Cortex of kidney (tissue), 1 donor: ENCODE measurements at places on chromosomes 5 and 9.

GRCh38 chr5:136235321-136235720, 42.4 kb upstream of the SMIM32 start:
- DNase-seq = no peak

DNA sequence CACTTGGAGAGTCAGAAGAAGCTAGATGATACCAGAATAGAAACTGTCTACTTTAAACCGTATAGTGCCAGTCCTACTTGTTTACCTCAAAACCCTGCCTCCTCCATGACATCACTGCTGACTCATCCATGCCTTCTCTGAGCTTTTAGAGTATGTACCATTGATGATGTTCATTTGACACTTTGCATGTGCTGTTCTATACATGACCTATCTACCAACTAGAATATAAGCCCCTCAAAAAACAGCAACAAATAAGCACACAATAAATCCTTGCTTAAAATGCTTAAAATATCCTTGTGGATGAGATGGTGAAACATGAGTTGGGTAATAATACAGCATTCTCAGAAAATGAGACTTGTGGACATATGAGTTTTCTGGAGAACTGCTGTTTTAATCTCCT, 2.6 kb downstream of the CTNNAL1 start:
- DNase-seq = no peak

- DNase-seq = no peak
These were observed 127.0 kb downstream of the RFK start for GRCh38 chr9:76267284-76267652.

GRCh38 chr9:85676790-85677189, 65.0 kb downstream of the AGTPBP1 start:
- no peak for DNase-seq

DNA sequence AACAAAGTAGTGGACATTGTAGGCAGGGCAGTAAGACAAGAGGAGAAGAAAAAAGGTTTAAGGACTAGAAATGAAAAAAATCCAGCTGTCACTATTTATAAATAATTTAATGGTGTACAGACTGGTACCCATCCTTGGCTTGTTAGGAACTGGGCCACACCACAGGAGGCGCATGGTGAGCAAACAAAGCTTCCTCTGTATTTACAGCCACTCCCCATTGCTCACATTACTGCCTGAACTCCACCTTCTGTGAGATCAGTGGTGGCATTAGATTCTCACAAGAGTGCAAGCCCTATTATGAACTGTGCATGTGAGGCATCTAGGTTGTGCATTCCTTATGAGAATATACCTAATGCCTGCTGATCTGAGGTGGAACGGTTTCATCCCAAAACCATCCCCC, 62.6 kb upstream of the DMAC1 start:
- DNase-seq = no peak

DNA sequence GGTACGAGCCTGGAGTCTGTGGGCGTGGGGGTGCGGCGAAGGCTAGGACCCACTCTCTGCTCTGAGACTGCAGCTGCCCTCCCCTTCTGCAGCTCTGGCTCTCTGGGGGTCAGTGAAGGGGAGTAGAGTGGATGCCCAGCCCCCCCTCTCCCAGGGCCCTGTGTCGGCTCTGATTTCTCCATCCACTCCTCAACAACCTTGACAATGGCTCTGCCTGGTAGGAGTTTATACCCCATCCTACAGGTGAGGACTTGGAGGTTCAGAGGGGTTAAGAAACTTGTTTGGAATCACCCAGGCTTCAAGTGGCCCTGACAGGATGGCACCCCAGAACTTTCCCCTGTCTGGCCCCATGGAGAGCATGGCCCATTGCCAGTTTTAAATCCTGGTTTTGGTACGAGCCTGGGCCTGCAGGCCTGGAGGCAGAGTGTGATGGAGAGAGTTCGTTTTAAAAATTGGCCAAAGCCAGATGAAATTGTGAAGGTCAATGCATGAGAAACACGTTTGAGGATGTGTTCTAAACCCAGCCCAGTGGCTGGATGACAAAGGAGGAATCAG, 22.3 kb downstream of the NCS1 start:
- DNase-seq = no peak

GRCh38 chr9:121154782-121155181, 46.9 kb downstream of the RAB14 start:
- DNase-seq = no peak

DNA sequence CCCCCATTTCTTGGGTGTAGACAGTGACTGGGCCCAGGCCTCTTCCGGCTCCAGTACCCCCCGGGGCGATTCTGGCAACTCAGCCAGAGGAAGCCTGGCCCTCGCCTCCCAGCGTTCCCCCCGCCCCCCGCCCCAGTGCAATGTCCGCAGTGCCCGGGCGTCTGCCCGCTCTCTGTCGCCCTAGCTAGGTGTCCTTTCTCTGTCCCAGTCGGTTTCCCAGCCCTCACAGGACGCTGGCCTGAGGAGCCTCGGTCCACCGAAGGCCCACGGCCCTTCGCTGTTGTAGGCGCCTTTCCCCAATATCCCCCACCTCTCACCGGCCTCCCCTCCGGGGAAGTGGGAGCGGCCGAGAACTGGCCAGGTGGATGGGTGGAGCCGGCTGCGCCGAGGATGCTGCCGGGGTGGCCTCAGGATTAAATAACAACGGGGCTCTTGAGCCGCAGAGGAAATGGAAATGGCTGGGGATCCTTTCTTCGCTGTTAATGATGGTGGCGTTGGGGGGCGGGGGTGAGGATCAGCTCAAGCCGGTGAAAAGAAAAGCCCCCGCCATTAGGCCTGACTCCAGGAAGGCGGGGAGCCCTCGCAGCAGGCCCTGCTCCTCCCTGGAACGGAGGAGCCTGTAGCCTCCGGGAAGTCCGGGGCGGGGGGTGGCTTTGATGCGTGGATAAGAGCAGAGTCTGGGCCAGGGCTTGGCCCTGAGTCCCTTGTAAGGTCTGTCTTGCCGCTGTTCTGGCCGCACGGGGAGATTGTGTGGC, 1.1 kb upstream of the SPRY4 start:
- DNase-seq = no peak

- no peak for DNase-seq
These were observed 373.6 kb downstream of the NTRK2 start for GRCh38 chr9:85042981-85043647.

GRCh38 chr5:42225009-42225408, 198.2 kb upstream of the GHR start:
- no peak for DNase-seq

- no peak for DNase-seq
These were observed 49.4 kb downstream of the PLK2 start for GRCh38 chr5:58410441-58410840.

DNA sequence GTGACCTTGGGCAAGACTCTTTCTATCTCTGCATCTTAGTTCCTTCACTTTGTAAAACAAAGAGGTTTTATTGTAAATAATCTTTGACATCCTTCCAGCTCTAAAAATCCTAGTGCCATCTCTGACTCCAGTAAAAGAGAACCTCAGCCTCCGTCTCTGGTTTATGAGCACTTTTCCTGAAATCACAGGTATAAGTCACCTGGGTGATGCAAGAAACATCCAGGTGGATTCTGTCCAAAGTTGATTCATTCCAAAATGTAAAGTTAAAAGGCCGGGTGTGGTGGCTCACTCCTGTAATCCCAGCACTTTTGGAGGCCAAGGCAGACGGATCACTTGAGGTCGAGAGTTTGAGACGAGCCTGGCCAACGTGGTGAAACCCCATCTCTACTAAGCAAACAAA, 21.1 kb upstream of the UBAP2 start:
- DNase-seq = no peak

DNA sequence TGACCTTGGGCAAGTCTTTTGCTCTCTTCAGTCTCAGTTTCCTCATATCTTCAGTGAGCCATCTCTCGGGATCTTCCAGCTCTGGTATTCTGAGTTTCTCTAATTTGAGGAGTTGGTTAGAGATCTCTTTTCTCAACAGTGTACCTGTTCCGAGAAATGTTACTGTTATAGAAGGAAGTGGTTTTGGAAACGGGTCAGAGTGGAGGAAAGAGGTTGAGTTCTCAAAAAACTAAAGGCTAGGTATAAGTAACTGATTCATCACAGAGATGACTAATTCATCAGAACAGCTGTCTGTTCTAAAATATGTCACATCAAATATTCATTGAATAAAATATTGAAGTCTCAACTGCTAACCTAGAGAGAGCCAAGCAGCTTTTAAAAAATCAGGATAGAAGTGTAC, 106.6 kb downstream of the PALM2AKAP2 start:
- DNase-seq = no peak

GRCh38 chr5:10518347-10518746, 45.5 kb upstream of the ANKRD33B start:
- DNase-seq = no peak

- no peak for DNase-seq
These were observed 167.8 kb upstream of the CCNG1 start for GRCh38 chr5:163269624-163270023.

DNA sequence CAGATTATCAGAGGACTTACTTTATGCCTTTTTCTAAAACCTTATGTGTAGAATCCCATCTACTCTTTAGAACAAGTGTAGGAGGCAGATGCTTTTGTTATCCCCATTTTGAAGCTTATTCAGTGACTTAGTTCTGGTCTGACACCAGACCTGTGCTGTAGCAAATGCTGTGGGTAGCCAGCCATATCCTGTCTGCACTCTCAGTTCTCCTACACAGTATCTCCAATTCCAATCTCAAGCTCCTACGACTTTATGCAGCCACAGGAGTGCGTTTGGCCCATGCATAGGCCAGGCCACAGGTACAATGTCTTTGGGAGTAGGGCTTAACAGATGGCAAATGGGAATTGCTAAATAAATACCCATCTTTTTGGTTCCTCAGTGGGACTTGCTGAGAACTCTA, 292.6 kb downstream of the MCTP1 start:
- no peak for DNase-seq

DNA sequence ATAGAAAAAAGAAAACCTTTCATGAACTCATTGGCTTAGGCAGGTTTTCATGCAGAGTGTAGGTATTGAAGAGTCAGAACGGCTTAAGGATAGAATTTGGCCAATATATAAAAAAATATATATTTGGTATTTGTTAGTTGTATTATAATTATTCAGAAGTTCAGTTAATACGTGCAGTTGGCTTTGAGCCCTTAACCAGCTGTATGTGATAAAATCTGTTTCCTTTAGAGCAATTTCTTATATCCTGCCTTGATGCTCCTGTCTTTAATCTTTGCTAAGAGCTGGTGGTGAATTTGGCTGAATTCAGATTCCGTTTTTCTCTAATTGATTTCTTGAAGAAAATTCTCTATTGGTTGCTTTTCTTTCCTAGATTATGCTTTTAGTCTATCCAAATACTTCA, 3.7 kb downstream of the ANXA1 start:
- DNase-seq = no peak

DNA sequence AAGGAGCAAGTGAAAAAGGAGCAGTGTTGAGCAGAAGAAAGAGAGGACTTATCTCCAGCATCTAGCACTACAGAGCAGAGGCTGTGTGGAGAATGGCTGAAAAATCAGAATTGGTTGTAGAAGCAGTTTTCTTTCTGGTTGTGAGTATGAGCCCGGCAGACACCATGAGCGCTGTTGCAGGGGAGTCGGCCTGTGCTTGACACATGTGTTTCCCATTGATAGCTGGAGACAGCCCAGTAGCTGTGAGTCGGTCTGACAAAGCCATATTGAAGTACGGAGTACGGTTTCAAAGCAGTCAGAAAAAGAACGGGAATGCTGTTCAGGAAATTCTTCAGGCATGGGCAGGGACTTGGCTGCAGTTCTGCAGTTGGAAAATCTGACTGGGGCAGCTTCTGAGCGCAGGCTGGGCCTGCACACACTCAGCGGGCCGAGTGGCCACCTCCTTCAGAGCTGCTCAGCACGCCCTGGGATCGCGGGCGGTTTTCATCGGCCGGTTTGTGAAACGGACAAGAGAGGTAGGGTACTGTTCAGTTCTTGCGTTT, at the start of gene SGCD:
TSS of gene SGCD (plus strand) at position 447 of the 542 bp plus-strand sequence.
- DNase-seq = no peak

DNA sequence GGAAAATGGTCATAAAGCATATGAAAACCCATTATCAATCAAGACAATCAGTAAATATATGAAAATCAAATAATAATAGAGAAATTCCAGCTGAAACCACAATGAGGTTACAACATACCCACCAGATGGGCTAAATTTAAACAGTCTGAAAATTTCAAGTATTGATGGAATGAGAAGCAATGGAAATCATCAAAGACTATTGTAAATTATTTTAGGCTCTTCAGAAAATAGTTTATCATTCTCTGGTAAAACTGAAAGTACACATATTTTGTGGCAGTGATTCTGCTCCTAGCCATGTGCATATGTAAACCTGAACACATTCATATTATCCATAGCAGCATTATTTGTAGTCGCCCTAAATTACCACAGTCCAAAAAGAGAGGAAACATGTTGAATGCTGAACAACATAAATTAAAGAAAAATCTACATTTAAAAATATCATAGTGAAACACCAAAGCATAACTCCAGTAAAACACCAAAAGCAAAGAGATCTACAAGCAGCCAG, 215.3 kb downstream of the PRELID2 start:
- no peak for DNase-seq

DNA sequence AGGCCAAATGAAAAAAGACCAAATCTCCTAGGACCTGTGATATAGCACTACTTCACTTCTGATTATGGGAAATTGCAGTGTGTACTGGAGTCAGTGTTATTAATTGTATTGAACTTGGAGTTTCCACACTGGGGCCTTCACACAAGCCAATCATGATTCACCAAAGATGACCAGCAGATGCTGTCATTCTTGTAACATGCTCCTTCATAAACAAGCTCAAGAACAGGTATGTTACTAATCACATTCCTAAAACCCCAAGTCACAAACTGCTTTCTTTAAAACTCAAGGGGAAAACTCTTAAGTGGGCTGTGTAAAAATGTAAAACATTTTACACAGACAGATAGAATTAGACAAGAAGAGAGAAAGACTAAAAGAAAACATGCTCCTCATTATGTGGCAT, 5.6 kb downstream of the KLHL3 start:
- DNase-seq = no peak

GRCh38 chr5:139579-140442, 47.8 kb downstream of the PLEKHG4B start:
- DNase-seq = no peak

DNA sequence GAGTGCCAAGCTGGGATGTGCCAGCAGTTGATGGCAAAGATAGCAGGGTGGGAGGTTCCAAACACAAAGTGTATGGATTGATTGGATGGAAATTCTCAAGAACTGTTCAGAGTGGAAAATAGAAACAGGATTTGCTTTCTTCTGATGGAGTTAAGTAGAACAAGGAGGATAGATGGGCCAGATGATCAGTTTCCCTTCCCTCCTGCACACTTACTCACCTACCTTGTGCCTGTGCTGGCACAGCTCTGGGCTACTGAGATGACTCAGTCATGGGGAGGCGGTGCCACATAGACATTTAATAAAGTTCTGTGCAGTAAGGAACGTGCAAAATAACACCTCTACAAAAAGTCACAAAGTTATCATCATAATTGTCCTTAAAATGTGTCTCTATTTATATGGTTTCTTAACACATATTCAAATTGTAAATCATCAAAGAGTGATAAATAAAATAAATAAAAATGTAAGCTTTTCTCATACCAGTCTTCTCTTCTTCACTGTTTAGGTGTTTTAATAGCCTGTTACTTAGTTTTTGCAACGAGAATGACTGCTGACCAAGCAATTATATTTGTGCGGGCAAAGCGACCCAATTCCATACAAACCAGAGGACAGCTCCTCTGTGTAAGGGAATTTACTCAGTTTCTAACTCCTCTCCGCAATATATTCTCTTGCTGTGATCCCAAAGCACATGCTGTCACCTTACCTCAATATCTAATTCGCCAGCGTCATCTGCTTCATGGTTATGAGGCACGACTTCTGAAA, 12.7 kb downstream of the PTPDC1 start:
- no peak for DNase-seq

- no peak for DNase-seq
These were observed 1536.2 kb upstream of the CDH9 start for GRCh38 chr5:28574606-28575005.

GRCh38 chr5:145856285-145856818, 16.5 kb downstream of the GRXCR2 start:
- no peak for DNase-seq
